ENCODE measurements at places on chromosomes 4 and X. TPM values are rescaled to one million over a fixed set of nuclear protein-coding genes. Genes with fewer than 3 reads are reported as not detected.

The VCX3B gene
- not detected for total RNA-seq

The LRIT3 gene
- total RNA-seq = not detected

The FAAH2 gene
- total RNA-seq = not detected

The PRMT9 gene
- total RNA-seq = 10.5 TPM

The SHROOM2 gene
- total RNA-seq = 11.9 TPM

The MAGEA11 gene
- not detected for total RNA-seq

The HMX1 gene
- total RNA-seq = 0.58 TPM

The TRIM60 gene
- total RNA-seq = not detected

The PUDP gene
- total RNA-seq = 15.3 TPM

The CXCL3 gene
- 1.4 TPM for total RNA-seq

The RHOXF2 gene
- total RNA-seq = not detected
